HuH-7 (cell line): ENCODE measurements at places on chromosomes 12 and 14.

DNA sequence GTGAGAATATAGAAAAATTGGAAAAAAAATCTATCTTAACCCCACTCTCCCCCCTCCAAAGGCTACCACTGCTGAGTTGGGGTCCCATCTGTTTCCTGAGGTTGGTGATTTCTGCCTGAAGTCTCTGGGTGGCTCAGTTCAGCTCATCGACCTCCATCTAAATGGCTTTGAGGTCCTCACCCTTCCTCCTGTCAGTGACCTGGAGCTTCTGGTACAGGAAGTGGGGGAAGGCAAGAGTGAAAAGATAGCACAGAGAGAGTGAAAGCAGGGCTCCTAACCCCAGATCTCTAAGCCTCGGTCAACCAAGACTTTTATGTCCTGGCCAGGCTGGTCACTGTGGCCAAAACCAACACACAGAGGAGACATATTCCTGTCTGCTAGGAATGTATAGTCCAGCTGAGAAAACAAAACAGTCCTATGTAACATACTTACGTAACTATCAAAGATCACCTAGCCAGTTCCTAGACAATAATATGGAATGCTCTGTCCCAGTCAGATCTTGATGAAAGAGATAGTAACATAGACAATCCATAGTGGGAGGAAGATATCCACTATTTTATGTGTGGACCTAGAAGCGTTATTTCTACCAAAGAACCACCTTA lies 12.3 kb upstream of the KRT73 start:
- DNase-seq: no peak

DNA sequence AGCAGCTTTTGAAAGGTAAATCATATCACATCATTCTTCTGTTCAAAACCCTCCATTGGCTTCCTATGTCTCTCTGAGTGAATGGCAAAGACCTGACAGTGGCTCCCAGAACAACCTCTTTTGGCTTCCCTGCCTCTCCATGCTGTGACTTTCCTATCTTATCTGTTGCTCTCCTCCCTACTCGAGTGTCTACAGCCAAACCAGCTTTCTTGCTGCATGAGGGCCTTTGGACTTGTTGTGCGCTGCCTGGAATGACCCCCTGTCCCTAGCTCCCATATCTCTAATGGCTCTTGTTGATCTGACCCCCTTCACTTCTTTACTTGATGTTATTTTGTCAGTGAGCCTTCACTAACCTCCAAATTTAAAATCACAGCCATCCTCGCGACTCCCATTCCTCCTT lies 2.5 kb downstream of the SYNE2 start:
- DNase-seq: no peak

- DNase-seq: no peak
Measured at GRCh38 chr14:101323111-101323510, 238.2 kb upstream of the DIO3 start.

GRCh38 chr14:95519699-95520098 lies 3.2 kb upstream of the SYNE3 start:
- DNase-seq: no peak

DNA sequence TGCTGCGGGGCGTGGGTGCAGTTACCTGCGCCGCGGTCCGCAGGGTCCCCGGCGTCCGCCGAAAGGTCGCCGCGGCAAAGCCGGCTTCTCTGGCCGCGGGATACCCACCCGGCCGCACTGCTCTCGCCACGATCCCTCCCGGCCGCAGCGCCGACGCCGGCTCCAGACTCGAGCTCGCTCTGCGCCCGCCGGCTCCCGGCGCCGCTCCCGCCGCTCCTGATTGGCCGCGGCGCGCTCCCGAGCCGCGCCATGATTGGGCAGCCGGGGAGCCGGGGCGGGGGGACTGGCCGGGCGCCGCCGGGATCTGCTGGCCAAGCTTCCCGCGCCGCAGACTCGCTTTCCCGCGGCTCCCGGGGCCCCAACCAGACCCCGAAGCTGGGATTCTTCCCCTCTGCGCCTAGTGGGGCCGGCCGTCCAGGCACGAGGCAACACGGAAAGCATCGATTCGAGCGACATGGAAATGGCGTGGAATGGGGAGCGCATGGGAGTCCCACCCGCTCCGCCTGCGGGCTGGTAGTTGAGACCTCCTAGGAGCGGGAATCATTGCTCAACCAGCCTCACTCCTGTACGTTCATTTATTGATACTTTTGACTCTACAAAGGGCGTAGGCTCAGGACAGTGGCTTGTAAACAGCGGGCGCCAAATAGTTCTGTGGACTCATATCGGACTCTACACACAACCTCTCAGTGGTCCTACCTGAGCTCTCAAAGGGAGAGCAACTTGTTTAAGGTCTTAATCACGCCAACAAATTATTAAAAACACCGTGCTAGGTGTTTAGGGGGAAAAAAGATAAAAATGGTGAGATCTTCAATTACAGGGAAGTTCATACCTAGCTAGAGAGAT lies 36.4 kb upstream of the STON2 start:
- peak; percentile 82 for DNase-seq

GRCh38 chr12:56153678-56154065 lies 1.3 kb downstream of the MYL6B start:
- no peak for DNase-seq

- DNase-seq: no peak
Measured at GRCh38 chr14:48333221-48333920, 658.0 kb upstream of the MDGA2 start.

DNA sequence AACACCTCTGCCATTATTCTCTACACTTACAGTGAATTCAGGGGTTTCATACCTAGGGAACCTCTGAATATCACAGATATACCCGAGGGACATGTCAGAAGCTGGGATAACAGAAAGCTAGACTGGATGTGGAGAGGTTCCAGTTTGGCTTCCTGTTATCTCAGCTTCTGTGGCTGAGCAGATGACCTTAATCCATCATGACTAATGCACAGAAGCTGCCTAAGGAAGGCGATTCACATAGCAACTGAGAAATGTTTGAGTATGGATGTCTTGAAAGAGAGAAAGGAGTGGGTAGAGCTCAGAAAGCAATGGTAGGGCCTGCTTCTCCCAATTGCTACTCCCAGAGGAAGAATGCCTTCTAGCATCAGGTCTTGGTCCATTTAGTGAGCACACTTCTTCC lies 187.6 kb downstream of the RMST start:
- no peak for DNase-seq

GRCh38 chr12:112341046-112341825 lies 41.0 kb downstream of the HECTD4 start:
- no peak for DNase-seq

DNA sequence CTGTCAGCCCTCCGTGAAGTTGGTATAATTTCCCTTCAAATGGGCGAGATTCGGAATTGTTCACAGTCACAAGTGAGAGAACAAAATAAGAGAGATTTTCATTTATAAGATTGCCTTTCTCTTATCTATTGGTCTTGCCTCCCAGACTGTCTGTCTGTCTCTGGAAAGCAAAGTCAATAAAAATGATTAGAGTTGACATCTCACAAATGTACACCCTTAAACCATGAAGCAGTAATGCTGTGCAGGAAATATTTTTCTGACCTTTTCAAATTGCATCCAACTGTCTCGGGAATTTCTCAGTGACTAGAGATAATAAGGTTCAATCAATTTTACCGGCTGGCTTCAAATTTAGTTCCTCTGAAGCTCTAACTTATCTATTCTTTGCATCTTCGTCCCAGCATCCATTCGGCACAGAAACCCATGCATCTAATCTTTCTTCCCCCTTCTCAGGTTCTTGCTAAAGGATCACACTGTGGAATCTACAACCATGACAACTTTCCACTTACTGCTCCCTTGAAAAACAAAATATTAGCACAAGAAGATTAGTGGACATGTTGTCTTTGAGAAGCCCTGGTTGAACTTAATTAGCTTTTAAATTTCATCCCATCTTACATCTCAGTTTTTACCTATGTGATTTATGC lies 93.1 kb downstream of the RMST start:
- DNase-seq: no peak

GRCh38 chr12:131383741-131384543 lies 326.9 kb upstream of the SFSWAP start:
- no peak for DNase-seq

DNA sequence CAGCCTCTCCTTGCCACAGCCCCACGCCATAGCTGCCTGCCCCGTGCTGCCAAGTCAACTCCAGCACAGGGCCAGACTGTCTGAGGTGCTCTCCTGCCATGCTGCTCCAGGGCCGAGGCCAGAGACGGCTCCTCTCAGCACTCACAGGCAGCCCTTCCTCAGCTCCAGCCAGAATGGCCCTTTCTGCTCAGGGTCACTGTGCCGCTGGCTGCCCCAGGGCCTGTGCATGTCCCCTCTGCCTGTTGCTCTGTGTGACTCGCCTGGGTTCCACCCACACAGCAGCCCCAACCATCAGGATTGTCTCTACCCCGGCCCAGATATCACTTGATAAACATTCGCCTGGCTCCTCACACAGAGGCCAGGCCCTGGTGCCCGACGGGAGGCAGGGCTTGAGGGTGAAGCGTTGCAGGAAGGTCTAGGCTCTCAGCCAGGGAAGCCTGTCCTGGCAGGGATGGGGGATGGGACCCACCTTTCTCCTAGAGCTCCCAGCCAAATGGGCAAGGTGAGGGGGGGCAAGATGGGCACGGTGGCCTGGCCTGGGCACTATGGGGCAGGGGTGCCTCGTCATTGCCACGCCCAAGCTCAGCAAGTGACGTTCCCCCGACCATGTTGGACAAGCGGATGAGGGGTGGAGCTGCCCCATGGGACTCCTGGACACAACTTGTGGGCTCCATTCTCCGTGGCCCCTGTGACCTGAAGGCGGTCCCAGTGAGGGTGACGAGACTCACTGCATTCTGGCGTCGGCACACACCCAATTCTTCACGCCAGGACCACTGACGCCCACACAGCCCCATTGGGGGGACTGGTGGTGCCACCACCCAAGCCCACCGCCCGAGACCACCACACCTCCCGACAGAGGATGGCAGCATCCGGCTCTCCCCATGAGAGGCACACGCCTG lies 27.4 kb upstream of the BTBD6 start:
- no peak for DNase-seq

- DNase-seq: no peak
Measured at GRCh38 chr14:76957224-76957891, 71.2 kb downstream of the IRF2BPL start.

DNA sequence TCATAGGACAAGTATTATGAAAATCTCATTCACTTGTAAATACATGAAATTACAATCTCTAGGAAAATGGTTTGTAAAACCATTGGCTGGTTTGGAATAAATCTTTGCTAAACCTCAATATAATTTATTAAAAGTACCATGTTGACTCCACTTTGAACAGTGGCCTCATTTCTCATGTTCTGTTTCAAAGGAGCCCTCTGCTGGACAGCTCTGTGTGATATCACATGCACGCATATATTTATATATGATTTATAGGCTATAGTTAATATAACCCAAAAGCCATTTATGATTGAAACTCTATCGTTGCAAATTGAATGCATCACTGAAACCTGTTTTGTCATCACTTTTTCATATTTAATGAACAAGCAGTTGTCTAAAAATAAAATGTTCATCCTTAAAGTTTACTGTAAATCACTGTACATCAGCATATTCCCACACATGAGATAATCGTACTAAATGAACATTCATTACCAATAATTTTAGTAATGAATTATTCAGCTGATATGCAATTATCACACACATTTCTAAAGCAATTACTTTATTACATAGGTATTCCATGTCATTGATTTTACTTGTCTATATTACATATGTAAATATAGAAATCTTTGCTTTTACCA lies 493.8 kb downstream of the NPAS3 start:
- DNase-seq: no peak

DNA sequence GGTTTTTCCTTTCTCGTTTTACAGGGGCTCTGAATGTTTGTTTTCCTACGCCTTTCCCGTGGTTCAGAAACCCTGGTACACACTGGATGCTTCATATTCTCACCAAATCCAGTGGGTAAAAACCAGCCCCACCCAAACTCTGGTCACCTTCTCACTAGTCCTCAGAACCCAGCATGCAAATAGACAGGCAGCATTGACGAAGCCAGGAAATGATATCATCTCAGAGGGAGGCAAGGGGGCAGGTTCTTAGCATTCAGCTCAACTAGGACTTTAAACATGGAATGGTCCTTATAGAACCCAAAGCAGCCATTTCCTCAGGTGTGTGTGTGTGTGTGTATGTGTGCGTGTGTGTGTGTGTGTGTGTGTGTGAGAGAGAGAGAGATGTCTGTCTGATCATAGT lies 142.0 kb downstream of the KCNK10 start:
- DNase-seq: no peak
